A549 treated with CpdA at 1 μM for 4 hours (cell line): ENCODE measurements at places on chromosomes 1 and 21. TPM values are rescaled to one million over a fixed set of nuclear protein-coding genes. Genes with fewer than 3 reads are reported as not detected.

The PSRC1 gene
- 21.3 to 26.8 TPM (median 24.2 TPM) in 5 replicates for total RNA-seq

The HLX gene
- total RNA-seq, result 4.2 to 5.9 TPM (median 5.1 TPM) in 5 replicates

The CD5L gene
- not detected in 5 replicates for total RNA-seq

The FAM72D gene
- total RNA-seq, result 6.1 to 7.5 TPM (median 6.6 TPM) in 5 replicates

The AMY1C gene
- total RNA-seq, result not detected in 5 replicates

The SPATA21 gene
- total RNA-seq, result 0.06 to 0.12 TPM (median 0.09 TPM) in 4 of 5 replicates, not detected in the other

The SPAG17 gene
- total RNA-seq, result 0.03 TPM in 1 of 5 replicates, not detected in the others

The THAP3 gene
- 17.2 to 19.9 TPM (median 18.1 TPM) in 5 replicates for total RNA-seq

The SON gene
- 84.5 to 124 TPM (median 87.8 TPM) in 5 replicates for total RNA-seq

The ATP1A2 gene
- total RNA-seq, result 0.01 to 0.05 TPM (median 0.03 TPM) in 3 of 5 replicates, not detected in the others

The CD1B gene
- total RNA-seq, result not detected in 5 replicates

The HSD3B2 gene
- not detected in 5 replicates for total RNA-seq

The AIRE gene
- not detected in 5 replicates for total RNA-seq

The ZBTB8OS gene
- 37.5 to 53.6 TPM (median 40.1 TPM) in 5 replicates for total RNA-seq

The BRDT gene
- total RNA-seq, result not detected in 5 replicates

The F13B gene
- 0.05 to 0.28 TPM (median 0.06 TPM) in 3 of 5 replicates, not detected in the others for total RNA-seq

The PPIAL4G gene
- not detected in 5 replicates for total RNA-seq

The CLDN17 gene
- not detected in 5 replicates for total RNA-seq

The FCGR3A gene
- not detected in 5 replicates for total RNA-seq

The TUT4 gene
- total RNA-seq, result 15.8 to 26.3 TPM (median 16.9 TPM) in 5 replicates

The PTGS2 gene
- 8.7 to 13.5 TPM (median 12.9 TPM) in 5 replicates for total RNA-seq

The DBT gene
- total RNA-seq, result 3.2 to 4.6 TPM (median 4.2 TPM) in 5 replicates

The C8B gene
- total RNA-seq, result not detected in 5 replicates

The TRIM17 gene
- total RNA-seq, result not detected in 5 replicates

The ZSWIM5 gene
- 0.45 to 0.87 TPM (median 0.58 TPM) in 5 replicates for total RNA-seq

The ST6GALNAC3 gene
- total RNA-seq, result 0.24 to 0.80 TPM (median 0.54 TPM) in 5 replicates

The SEMA6C gene
- total RNA-seq, result 1.0 to 3.0 TPM (median 1.9 TPM) in 5 replicates

The TCHH gene
- 0.14 to 0.24 TPM (median 0.19 TPM) in 5 replicates for total RNA-seq

The MPZ gene
- total RNA-seq, result 0.15 to 0.32 TPM (median 0.21 TPM) in 5 replicates

The COL8A2 gene
- total RNA-seq, result 0.06 to 0.15 TPM (median 0.09 TPM) in 5 replicates

The ZNF362 gene
- total RNA-seq, result 8.5 to 11.4 TPM (median 10.7 TPM) in 5 replicates

The TNNT2 gene
- total RNA-seq, result 0.06 to 0.30 TPM in 2 of 5 replicates, not detected in the others

The ARHGAP29 gene
- 13.8 to 23.2 TPM (median 15.0 TPM) in 5 replicates for total RNA-seq

The SPRR2B gene
- total RNA-seq, result not detected in 5 replicates
